Non-pigmented ciliary epithelial cell (primary cell): ENCODE measurements at places on chromosomes 11 and 22.

DNA sequence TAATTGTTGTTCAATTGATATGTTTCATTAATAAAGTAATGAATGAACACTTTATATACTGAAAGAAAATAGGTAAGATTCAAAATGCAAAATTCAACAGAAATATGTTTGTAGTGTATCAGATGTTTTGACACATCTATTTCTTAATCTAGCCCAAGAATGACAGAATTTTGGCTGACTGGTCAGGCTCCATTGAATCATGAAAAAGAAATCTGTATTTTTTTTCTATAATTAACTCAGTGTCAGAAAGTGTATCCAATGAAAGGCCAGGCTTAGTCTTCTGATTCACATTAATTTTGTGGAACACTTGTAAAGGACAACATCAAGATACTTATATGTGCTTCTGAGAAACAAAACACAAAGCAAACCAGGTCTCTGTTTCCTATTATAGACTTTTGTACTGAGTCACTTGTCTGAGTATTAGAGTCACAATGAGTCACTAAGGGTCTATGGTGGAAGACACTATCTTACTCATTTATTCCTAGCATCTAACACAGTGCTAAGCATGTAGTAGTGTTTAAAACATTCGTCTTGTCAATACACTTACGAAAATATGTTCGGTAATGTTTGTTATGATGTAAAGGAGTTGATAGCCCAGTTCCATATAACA is 297.7 kb upstream of the CCDC90B start:
- DNase-seq = peak; percentile 67

- DNase-seq = no peak
Measured at GRCh38 chr22:30572840-30573593, 1.4 kb downstream of the GAL3ST1 start.

- no peak for DNase-seq
Measured at GRCh38 chr22:19720150-19720827, 3.0 kb upstream of the GP1BB start.

DNA sequence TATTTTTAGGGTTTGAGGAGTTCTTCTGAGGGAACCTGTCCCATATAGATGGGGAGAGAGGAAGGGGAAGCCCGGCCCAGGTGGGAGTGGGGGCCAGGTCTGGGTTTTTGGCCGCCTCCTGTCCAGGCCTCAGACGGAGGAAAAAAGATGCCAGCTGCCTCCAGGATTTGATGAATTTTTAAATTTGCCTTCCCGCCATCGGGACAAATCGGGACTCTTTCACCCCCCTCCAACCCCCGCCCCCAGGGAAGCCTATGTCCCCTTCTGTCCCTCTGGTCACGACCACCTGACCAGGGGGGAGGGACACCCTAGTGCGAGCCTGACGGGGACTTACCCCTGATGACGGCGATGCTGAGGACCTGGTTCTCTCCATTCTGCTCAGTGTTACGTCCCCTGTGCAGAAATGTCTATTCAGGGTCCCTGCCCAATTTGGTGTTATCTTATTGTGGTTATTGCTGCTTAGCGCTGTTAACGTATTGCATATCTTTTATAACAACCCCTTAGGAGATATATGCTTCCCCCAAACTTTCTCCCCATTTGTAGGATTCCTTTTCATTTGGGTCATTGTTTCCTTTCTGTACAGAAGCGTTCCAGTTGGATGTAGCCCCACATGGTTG is 115.9 kb upstream of the GRK3 start:
- no peak for DNase-seq

DNA sequence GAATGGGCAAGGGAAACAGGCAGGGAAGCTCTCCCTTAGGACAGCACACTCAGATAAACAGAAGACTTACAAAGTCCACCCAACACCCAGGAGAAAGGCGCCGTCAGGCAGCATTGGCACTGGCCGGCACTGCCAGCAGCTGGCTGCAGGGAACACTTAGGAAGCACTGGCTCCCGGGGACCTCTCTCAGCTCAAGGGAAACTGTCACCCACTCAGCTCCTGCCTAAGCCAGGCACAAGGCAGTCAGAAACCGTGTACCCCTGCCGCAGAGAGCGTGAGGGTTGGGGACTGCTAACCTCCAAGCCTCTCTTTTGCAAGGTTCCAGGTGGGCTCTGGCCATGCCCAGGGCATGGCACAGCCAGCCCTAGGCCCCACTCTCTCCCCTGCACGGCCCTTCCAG is 64.7 kb downstream of the DGCR2 start:
- no peak for DNase-seq

DNA sequence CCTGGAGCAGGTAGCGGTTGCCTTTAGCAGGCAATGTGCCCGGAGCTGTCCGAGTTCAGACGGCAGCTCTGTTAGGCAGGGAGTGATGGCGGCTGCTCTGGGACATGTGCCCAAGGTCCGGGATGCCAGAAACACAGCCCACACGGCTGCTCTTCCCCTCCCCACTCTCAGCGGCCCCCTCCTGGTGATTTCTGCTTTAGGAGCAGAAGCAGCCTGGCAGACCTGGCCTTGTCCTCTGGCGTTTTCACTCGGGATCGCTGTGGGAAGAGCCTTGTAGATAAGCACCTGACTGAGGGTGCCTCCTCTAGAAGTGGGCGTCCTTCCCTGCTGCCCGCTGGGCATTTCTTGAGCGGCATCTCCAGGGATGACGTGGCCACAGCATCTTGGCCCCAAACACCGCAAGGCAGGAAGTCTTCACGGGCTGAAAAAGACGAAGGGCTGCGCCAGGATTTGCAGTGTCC is 392.2 kb downstream of the TBC1D22A start:
- no peak for DNase-seq

- no peak for DNase-seq
Measured at GRCh38 chr11:72629266-72629665, 45.0 kb downstream of the PDE2A start.

- no peak for DNase-seq
Measured at GRCh38 chr22:22536515-22536914, 16.4 kb upstream of the ZNF280A start.

DNA sequence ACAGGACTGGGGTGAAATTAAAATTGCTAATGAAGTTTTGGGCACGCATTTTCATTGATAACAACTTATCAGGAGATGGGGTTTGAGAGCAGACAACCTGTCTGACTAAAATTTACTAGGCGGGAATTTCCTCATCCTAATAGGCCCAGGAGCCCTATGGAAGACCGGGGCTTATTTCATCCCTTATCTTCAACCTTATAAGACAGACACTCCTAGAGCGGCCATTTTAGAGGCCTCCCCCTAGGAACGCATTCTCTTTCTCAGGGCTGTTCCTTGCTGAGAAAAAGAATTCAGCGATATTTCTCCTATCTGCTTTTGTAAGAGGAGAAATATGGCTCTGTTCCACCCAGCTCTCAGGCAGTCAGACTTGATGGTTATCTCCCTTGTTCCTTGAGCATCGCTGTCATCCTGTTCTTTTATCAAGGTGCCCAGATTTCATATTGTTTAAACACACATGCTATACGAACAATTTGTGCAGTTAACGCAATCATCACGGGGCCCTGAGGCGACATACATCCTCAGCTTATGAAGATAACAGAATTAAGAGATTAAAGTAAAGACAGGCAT is 39.3 kb upstream of the ZC3H12C start:
- no peak for DNase-seq

- no peak for DNase-seq
Measured at GRCh38 chr22:39529487-39529851, 3.1 kb downstream of the RPS19BP1 start.

- no peak for DNase-seq
Measured at GRCh38 chr22:29193021-29193420, 12.7 kb upstream of the EMID1 start.

DNA sequence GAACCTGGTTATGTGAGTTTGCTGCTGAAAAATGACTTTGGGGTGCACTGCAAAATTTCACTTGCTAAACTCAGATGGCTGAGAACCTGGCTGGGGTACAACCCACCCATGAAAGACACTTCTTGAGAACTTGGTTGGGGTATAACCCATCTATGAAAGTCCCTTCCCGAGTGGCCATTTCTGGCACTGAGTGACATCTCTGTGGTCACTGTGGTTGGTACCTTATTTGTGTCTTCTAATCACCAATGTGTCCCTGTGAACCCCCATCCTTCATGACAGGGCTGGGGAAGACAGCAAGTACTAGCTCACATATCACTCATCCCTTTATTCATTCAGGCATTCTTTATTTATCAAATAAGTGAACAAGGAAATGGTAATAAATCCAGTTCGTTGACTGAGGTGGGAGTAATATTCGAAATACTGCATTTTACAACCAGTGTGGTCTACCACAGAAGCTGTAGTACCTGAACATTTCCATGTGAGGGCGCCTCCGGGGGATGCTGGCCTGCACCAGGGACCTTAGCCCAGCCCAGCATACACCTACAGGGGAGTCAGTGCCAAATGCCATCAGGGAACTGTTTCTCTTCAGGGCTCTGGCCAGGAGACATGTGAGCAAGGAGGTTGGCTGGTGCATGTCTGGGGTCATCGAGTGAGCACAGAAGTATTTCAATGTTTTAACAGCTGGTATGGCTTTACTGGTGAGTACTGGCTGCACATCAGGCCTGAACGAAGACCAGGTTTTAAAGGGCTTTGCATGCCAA is 122.1 kb downstream of the CSNK2A3 start:
- no peak for DNase-seq

- DNase-seq = no peak
Measured at GRCh38 chr11:31919175-31919574, 108.1 kb upstream of the PAX6 start.

DNA sequence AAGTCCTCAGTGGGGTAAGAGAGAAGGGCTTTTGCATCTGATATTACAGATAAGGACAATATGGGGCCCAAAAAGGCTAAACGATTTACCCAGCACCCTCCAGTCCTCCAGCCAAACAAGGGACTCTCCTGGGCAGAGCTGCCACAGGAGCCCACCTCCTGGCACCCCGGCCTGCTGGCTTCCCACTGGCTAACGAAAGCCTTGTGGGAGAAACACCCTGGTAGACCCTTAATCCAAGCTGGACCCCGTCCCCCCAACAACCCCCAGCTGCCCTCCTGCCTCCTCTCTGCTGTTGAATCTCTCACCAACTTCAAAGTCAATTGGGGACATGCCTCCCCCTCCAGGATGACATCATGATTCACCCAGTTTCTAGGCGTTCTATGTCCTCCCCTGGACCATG is 10.8 kb downstream of the C1QTNF6 start:
- no peak for DNase-seq

GRCh38 chr11:43823316-43823715 is 57.3 kb upstream of the ALKBH3 start:
- DNase-seq = no peak

GRCh38 chr11:34683396-34683795 is 62.5 kb downstream of the EHF start:
- DNase-seq = no peak

GRCh38 chr11:130400781-130401483 is 27.5 kb downstream of the ADAMTS8 start:
- no peak for DNase-seq

DNA sequence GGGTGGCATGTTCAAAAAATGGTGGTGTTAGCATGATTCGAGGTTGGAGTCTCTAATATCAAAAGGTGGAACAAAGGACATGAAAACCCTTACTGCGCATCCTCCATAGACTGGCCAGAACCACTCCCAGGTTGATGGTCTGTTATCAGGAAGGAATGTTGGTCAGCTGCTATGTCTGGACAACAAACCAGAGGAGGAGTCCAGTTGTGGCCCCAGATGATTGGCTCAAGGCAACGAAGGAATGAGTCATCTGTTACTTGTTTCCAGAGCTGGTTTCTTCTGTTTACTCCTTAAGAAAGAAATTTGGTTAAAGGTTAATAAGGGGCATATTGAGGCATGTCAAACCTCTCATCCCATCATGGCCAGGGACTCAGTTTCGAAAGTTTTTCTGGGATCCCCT is 56.8 kb upstream of the GRIA4 start:
- DNase-seq = no peak

DNA sequence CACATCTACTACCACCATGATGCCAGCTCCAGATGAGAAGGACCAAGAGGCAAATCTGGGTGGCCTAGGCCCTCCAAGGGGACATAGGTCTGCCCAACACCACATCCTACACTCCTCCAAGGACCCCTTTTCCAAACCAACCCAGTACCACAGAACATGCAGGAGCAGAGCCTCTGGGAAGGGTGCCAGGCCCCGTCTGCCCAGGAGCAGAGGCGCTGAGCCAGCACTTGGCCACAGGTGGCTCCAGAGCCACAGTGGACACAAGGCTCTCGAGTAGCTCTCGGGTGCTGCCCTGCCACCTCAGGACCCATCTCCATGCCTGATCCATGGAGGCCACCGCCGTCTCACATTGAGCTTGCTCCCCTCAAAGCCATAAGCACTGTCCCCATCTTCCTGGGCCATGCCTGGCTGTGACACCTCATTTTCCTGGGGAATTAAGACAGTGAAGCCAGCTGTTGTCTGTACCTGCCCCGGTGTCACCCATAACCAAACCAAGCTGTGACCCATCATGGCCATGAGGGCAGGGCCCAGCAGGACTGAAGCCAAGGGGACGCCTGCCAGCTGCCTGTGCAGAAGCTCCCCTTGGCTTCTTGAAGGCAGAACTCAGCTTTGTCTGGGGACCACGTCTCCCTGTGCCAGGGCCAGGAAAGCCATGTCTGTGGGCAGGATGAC is 7.4 kb downstream of the MOB2 start:
- DNase-seq = no peak

DNA sequence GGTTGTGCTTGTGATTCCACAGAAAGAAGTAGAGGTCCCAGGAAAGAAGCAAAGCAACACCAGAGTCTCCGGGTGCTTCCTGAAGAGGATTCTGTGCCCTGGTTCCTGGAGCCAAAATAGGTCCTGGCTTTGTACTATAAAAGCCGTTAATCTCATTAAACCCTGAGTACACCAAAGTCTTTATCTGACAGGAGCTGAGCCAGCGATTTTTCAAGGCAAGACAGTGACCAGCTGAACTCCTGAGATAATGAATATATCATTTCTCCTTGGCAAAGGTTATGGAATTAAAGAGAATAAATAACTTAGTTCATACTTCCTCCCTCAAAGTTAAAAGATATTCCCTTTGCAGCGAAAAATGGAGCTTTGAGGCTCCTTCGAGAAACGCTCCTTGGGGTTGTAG is 5.2 kb downstream of the TMEM138 start:
- no peak for DNase-seq

- no peak for DNase-seq
Measured at GRCh38 chr22:48572951-48573350, 1254.7 kb downstream of the BRD1 start.

DNA sequence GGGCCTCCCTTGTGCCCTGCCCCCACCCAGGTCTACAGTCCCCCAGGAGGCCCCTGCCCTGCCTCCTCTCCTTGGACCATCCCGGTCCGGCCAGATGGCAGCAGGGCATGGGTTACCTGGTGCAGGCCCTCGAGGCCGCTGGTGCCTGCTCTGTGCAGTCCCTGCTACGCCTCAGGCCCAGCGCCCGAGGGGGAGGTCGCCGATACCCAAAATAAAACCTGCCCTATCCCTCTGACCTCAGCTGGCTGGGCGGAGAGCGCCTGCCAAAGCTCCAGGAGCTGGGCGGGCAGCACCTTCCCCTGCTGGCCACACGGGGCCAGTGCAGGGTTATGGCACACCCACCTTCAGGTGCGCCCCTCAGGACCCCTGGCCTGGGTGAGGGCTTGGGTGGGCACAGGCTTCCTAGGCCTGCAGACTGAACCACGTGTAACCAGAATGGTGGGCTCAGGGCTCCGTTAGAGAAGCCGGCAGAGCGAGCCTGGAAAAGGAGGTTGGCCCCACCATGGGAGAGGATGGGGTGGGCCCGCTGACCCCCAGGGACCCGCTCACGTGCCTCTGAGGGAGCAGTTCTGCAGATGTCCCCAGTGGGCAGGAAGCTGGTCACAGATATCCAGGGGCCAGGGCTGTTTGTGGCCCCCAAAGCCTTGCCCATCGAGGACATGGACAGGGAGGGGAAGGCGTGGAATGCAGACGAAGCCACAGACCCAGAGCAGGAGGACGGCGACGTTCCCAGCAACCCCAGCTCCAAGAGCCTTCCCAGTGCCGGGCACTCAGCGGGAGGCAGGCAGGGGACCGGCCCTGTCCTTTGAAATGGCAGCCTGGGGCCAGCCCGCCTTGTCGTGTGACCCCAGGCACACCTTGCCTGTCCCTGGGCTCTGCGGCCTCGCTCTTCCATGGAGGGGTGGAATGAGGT is 1.7 kb upstream of the TNNT3 start:
- no peak for DNase-seq
